ENCODE measurements at places on chromosomes 11 and 22.

DNA sequence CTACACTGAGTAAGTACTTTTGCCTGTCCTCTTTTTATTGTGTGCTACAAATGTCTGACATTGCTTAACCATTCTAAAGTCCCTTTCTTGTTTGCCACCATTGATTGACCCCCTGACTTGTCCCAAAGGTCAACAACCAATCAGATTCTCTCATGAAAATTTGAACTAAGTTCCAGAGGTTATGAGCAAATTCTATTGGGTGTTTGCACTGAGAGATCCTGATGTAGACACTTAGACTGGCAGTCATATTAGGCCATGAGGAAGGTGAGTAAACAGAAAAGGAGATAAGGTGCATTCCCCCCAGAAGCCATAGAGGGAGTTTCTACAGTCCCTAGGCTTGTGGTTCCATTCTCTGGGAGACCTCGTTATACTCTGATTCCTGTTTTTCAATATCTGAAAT, 101.3 kb upstream of the E2F8 start:
- peaks cover 77% of the 10 kb centered on the region for H3K27me3 ChIP-seq
- no peak overlapping the region for H3K4me3 ChIP-seq
- no peak for DNase-seq
- H3K36me3 ChIP-seq, result no peaks in the 10 kb centered on the region

DNA sequence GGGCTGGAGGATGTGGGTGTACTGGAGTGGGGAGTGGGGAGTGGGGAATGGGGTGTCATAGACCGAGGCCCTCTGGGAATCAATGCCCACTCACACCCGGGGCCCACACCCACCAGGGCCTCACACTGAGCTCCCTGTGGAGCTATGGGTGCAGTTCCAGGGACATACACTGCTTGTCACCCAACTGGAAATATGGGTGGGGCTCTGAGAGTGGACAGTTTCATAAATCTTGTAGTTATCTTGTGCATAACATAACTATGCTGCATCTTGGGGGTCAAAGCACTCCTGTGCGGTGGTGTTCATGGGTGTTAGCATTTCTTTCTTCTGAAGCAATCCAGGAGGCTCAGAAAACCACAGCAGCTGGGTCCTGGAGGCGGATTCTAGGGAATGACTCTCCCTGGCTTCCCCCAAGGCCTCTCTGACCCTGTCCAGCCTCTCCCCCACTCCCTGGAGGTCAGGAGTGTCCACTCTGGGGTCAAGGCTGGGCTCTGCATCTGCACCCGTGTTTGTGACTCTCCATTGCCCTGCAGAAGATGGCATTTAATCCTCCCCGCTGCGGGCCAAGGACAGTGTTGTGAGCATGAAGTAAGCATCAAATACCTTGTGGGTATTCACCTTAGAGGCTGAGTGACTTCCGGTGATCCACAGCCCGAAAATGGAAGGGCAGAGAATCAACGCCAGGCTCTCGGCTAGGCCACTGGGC, 172.5 kb downstream of the CTTN start:
- no peak overlapping the region for H3K4me3 ChIP-seq
- H3K27me3 ChIP-seq, result no peaks in the 10 kb centered on the region
- no peak overlapping the region for H3K27ac ChIP-seq
- H3K4me1 ChIP-seq, result peaks cover 4% of the 10 kb centered on the region

GRCh38 chr11:8167796-8168195, 1.0 kb downstream of the RIC3 start:
- H3K27me3 ChIP-seq, result peaks cover 48% of the 10 kb centered on the region
- no peak overlapping the region for H3K27ac ChIP-seq
- no peak for DNase-seq
- H3K4me1 ChIP-seq, result no peaks in the 10 kb centered on the region

GRCh38 chr11:72981971-72982685, 160.0 kb downstream of the FCHSD2 start:
- no peaks in the 10 kb centered on the region for H3K27me3 ChIP-seq
- no peaks in the 10 kb centered on the region for H3K36me3 ChIP-seq
- H3K4me1 ChIP-seq, result peaks cover 9% of the 10 kb centered on the region
- H3K4me3 ChIP-seq, result no peak overlapping the region

GRCh38 chr22:48941033-48941902, 886.4 kb downstream of the BRD1 start:
- peak; percentile 3 for DNase-seq
- H3K27ac ChIP-seq, result no peak overlapping the region
- no peaks in the 10 kb centered on the region for H3K36me3 ChIP-seq
- H3K27me3 ChIP-seq, result peaks cover 5% of the 10 kb centered on the region
- H3K4me3 ChIP-seq, result no peak overlapping the region

DNA sequence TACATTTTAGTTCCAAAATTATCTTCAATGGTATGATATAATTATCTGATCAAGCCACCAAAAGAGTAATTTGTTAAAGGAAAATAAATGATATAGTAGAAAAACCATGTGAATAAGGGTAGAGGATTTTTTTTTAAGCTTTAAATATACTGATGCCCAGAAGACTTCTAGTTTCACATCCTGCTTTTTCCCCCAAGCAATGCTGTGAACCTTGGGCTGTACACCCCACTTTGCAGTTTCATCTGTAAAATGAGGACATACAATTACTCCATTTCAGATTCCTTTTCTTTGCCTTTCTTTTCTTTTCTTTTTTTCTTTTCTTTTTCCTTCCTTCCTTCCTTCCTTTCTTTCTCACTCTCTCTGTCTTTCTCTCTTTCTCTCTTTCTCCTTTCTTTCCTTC, 1125.4 kb downstream of the DLG2 start:
- no peaks in the 10 kb centered on the region for H3K4me1 ChIP-seq
- H3K36me3 ChIP-seq, result no peaks in the 10 kb centered on the region
- H3K27me3 ChIP-seq, result no peaks in the 10 kb centered on the region
- no peak overlapping the region for H3K27ac ChIP-seq
- no peak overlapping the region for H3K4me3 ChIP-seq
- DNase-seq, result no peak

GRCh38 chr11:122241566-122241965, 125.6 kb upstream of the BLID start:
- no peaks in the 10 kb centered on the region for H3K27me3 ChIP-seq
- H3K4me1 ChIP-seq, result no peaks in the 10 kb centered on the region
- H3K4me3 ChIP-seq, result no peak overlapping the region
- no peak overlapping the region for H3K27ac ChIP-seq
- no peak for DNase-seq
- no peaks in the 10 kb centered on the region for H3K36me3 ChIP-seq

DNA sequence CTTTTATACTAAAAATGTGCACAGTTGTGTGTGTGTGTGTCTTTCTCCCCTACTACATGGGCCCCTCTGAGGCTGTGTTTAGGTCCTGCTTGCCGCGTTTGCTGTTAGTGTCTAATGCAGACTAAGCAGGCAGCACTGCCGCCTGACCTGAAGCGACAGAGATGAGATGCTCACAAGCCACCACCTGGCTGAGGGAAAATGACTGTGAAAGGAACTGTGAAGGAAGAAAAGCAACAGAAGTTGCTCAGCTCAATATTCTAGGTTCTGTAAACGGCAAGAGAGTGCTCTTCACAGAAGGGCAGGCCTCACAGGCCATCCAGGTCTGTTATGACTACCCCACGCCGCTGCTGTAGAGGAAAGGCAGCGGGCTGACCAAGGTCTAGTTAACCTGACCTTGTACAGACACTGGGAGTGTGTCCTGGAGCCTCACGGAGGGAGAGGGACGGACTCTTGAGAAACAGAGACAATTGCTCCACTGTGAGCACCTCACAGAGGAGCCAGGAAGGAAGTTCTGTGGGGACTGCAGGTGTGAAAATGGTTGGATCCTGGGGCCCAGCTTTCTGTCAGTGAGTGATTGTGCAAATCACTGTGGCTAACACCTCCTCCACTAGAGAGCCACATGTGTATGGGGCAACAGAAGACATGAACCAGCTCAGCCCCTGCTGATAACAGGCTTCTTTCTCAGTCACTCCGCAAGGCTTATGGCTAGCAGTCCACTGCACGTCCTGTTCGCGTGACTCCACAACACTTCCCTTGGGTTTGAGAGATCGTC, 31.3 kb upstream of the YPEL1 start:
- no peak overlapping the region for H3K27ac ChIP-seq
- H3K27me3 ChIP-seq, result no peaks in the 10 kb centered on the region
- peak; percentile 29 for DNase-seq
- H3K4me1 ChIP-seq, result no peaks in the 10 kb centered on the region

DNA sequence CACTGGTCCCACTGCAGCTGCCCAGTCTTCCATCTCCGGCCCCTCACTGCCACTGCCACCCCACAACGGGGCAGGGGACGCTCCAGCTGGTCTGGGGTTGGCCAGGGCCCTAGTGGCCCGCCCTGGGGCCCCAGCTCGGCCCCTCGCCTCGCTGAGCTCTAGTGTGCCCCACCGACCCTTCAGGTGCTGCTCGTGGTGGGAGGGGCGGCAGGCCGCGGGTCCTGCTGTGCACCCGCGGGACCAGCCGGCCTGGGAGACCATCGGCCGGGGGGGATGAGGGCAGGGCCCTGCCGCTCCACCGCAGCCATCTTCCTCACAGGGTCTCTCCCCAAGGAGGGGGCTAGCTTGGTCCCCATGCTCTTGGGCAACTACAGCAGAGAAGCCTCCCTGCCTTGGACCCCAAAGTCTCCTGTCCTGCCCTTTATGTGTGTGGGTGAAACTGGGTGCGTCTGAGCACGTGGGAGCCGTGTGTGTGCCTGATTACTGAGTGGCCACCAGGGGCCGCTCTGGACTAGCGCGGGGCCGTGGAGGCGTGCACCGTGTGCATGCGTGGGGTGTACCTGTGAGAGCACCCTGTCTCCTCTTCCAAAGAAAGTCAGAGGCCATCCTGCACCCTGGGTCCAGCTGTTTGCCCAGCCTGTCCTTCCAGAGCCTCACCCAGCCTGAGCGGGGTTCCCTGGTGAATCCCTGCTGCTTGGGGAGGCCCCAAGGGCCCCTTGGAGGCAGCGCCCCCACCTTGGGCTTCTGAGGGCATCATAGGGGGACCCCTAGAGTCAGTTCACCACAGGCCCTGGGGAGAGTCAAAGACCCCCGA, 6.0 kb upstream of the ACR start:
- no peak overlapping the region for H3K4me3 ChIP-seq
- no peaks in the 10 kb centered on the region for H3K36me3 ChIP-seq
- peaks cover 7% of the 10 kb centered on the region for H3K4me1 ChIP-seq

DNA sequence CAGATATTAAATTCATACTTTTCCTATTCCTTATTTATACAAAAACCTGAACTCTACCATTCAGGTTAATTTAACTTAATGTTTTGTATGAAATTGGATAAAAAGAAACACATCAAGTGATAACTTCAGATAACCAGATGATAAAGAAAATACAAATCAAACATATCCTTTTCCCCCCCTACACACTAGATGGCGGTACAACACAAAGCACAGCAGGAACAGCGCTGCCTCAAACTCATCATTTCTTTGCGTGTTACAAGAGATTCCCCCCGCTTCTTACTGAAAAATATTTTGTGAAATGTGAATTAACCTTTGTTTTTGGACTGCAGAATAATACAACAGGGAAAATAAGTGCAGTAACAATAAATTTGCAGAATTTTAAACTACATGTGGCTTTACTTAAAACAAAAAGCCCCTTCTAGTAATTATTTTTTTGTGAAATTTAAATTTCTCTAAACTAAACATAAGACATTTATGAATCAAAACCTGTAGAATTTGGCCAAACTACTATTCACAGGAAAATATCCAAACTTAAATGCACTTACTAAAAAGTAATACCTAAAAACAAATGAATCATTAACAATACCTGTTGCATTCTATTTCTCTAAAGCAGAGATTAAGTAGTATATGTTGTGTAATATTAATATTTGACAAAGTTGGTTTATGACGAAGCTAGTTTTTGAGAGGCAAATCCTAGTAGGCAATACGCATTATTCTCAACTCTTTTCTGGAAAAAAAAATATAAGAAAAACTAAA, 74.4 kb downstream of the ARHGAP32 start:
- no peaks in the 10 kb centered on the region for H3K4me1 ChIP-seq
- H3K36me3 ChIP-seq, result no peaks in the 10 kb centered on the region
- no peaks in the 10 kb centered on the region for H3K27me3 ChIP-seq
- H3K4me3 ChIP-seq, result no peak overlapping the region

DNA sequence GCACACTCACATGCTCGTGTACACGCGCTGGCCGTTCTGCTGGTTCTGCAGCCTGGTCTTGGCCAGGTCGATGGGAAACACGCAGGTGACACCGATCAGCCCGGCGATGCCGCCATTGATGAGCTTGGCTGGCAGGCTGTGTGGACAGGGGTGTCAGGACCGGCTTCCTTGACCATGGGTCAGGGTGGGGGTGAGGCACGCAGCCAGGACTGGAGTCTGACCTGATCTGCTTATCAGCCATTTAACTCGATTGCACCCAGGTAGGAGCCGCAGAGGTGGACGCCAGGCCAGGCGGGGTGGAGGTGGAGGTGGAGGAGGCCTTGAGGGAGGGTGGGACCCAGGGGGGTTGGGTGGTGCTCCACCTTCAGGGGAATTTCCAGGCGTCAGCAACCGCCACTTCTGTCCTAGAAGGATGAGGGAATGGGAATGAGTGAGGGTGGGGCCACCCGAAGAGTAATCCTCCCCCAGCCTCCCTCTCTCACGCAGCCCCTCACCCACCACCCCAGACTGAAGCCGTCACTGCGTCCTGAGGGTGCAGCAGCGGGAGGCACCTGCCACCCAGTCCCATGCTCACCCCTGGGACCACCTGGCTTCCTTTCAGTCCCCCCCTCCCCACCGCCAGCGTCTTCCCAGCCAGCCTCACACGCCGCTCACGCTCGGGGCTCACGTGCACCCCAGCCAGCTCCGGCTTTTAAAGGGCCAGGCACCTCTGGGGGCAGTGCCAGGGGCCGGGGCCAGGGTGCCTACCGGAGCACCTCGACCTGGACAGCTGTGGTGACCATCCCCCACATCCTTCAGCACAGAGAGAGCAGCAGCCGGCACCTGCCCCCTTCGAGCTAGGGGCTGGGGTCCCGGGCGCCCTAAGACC, 3.1 kb downstream of the SLC25A22 start:
- H3K36me3 ChIP-seq, result no peaks in the 10 kb centered on the region
- peaks cover 4% of the 10 kb centered on the region for H3K27me3 ChIP-seq
- peak overlapping the region; percentile 71 for H3K4me3 ChIP-seq
- peak; percentile 43 for DNase-seq
- H3K27ac ChIP-seq, result peak overlapping the region; percentile 81

GRCh38 chr22:25027959-25028840, 75.7 kb downstream of the KIAA1671 start:
- no peaks in the 10 kb centered on the region for H3K36me3 ChIP-seq
- peak; percentile 52 for DNase-seq
- H3K27ac ChIP-seq, result peak overlapping the region; percentile 75
- H3K4me1 ChIP-seq, result peaks cover 3% of the 10 kb centered on the region
- no peak overlapping the region for H3K4me3 ChIP-seq

DNA sequence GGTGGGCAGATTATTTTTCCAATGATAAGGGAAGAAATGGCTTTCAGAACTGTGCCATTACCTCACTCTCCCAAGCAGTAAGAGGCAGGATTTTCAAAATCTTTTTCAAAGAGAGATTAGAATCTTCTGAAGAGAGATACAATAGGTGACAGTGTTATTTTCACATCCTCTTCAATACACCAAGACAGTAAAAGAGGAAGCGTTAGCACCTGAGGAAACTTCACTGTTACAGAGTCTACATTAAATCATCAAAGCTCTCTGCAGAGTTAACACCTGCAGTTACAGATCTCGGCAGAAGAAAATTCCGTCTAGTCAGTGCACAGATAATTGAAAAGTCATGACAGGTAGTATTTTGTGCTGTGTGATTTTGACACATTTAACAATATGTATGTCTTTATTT, 144.9 kb downstream of the PGR start:
- no peak for DNase-seq
- H3K4me3 ChIP-seq, result no peak overlapping the region
- H3K27ac ChIP-seq, result no peak overlapping the region
- H3K27me3 ChIP-seq, result no peaks in the 10 kb centered on the region
- no peaks in the 10 kb centered on the region for H3K36me3 ChIP-seq
- no peaks in the 10 kb centered on the region for H3K4me1 ChIP-seq

Data from transverse colon (tissue), 4 donors.